ENCODE measurements at places on chromosomes 7 and 10.

DNA sequence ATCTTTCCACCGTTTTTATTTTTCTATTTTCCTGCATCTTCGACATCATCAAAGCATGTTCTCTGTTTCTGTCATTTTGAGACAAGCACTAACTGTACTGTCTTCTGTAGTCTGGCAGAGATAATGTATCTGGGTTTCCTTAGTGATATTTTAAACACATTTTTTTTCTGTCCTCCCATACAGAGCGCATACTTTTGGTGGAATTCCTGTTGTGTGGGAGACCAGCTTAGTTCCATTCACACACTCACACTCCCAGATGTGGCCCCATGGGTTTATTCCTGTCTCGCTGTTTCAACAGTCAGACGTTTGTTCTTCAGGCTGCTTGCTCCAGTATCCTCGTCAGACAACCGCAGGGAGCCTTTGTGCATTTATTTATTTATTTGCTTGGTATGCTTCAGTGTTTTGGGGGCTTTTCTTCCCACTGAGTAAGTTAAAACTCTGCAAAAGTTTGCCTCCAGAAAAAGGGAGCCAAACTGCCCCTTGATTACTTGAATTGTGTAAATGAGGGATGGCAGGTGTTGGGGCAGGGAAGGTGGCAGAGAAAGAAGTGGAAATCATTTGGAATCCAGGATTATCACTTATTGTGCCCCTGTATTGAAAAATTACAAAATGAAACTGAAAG is 456.8 kb upstream of the KLF6 start:
- DNase-seq, result peak; percentile 100

GRCh38 chr7:34365611-34366010 is 292.4 kb upstream of the NPSR1 start:
- no peak for DNase-seq

DNA sequence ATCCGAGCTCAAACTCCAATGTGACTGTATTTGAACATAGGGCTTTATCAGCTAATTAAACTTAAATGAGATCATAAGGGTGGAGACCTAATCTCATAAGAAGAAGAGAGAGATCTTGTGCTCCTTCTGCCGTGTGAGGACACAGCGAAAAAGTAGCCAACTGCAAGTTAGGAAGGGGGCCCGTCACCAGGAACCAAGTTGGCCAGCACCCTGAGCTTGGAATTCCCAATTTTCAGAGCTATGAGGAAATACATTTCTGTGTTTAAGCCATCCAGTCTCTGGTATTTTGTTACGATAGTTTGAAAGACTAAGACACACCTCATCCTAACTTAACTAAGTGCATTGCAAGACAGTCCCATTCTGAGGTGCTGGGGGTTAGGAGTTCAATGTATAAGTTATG is 14.1 kb upstream of the WDR86 start:
- DNase-seq, result peak; percentile 28

DNA sequence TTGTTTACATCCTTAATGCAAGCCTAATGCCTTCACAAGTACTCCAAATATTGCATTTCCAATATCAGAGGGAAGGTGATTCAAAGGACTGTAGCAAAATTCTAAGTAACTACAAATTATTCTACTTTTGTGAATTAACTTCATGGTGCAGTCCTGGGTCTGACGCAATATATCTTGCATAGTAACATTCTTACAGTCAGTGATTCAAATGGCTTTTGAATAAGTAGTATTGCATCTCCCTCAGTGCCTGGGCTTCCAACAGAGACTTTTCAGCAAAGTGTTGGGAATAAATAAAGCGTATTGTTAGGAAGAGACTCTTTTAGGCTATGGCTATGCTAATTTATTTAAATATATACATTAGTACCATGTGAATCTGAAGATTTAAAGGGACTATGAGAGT is 564.7 kb upstream of the COBL start:
- no peak for DNase-seq

DNA sequence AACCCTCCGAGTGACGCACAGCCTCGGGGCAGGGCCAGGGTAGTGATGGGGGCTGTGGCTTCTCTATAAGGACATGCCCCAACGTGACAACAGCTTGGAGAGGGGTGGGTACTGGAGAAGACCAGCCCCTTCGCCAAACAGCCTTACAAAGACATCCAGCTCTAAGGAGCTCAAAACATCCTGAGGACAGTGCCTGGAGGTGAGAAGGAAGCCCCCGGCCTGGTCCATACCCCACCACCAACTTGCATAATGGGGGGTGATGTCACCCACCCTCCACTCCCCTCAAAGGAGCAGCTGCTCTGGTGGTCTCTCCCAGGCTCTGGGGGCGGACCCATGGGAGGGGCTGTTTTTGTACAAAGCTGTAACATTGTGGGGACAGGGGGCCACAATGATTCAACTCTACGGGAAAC is 15.1 kb downstream of the PRSS2 start:
- DNase-seq, result no peak

- DNase-seq, result no peak
Observed at GRCh38 chr10:70051848-70052247, 798 bp upstream of the MACROH2A2 start.

GRCh38 chr10:118914629-118915028 is 114.9 kb upstream of the NANOS1 start:
- DNase-seq, result no peak

- peak; percentile 84 for DNase-seq
Observed at GRCh38 chr10:125060826-125061556, 99.4 kb downstream of the CTBP2 start.

DNA sequence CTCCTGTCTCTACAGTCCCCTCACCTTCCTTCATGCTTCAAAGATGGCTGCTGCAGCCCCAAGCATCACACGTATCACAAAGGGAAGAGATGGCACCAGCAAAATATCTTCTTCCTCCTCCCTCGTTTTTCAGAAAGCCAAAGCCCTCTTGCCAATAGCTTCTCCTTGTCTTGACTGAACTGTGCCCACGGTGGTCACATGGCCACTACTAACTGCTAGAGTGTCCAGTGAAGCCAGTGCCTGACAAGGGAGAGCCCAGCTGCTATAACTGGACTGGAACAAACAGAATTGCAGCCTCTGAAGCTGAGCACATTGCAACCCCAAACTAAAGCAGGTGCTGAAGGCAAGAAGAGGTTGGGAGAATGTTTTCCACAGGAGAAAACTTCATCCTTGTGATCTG is 120.8 kb upstream of the RET start:
- DNase-seq, result no peak

GRCh38 chr10:104872691-104873090 is 231.6 kb downstream of the SORCS3 start:
- no peak for DNase-seq

DNA sequence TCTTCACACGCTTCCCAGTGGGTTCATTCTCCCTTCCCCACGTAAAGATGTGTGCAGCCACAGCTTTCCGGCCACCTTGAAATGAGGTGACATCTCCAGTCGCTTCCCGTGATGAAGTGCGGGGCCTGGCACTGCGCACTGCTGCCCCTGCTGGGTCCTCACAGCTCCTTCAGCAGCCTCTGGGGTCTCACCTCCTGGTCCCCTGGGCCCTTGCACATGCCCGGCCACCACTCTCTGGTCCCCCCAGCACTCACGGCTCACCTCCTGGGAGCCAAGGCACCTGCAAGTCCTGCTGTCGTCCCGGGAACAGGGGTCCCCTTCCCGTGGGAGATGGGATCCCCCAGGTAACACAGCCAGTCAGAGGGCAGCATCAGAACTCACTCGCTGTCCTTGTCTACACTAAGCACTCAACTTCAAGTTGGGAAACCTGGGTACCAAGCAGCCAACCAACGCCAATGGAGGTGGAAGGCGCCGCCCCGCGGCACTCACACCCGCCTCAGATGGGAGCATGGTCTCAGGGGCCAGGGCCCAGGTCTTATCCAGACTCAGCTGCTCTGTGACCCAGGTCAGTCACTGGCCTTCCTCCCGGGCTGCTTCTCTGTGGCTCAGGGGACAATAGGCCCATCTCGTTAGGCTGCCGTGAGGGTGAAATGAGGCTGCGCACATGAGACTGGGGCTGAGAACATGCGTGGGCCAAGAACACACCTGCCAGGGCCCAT is 176.2 kb downstream of the PTPRN2 start:
- no peak for DNase-seq

DNA sequence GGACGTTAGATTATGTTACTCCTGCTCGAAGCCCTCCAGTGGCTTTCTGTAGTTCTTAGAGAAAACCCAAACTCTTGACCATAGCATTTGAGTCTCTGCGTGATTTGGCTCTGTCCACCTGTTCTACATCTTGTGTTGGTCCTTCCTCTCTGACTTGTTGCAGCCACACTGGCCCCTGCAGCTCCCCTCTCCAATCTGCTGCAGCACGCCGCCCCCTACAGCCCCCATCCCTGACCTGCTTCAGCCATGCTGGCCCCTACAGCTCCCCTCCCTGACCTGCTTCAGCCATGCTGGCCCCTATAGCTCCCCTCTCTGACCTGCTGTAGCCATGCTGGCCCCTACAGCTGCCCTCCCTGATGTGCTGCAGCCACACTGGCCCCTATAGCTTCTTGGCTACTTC is 29.2 kb downstream of the TRRAP start:
- no peak for DNase-seq

- no peak for DNase-seq
Observed at GRCh38 chr7:70857793-70858545, 274.0 kb upstream of the GALNT17 start.

- no peak for DNase-seq
Observed at GRCh38 chr7:128918016-128918665, 7.6 kb upstream of the KCP start.

- DNase-seq, result no peak
Observed at GRCh38 chr7:45712057-45712689, 138.0 kb downstream of the ADCY1 start.

DNA sequence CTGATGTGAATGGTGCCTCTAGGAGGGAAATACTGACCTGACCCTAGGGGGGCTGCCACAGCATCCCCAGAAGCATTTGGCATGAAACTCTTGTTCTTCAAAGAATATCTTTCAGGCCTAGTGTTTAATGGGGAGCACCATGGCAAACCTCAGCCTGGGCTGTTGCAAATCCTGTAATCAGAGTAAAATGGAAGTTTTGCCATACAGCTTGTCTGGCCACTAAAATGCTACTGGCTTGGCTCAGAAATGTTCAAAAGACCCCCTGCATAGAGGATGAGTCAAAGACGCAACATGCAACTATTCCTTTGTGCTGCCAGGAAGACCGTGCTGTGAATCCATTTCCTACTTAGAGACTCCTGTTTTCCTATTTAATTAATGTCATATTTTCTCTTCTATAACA is 26.7 kb downstream of the HECW1 start:
- DNase-seq, result peak; percentile 11

GRCh38 chr7:47088329-47089067 is 493.4 kb downstream of the TNS3 start:
- DNase-seq, result peak; percentile 74

DNA sequence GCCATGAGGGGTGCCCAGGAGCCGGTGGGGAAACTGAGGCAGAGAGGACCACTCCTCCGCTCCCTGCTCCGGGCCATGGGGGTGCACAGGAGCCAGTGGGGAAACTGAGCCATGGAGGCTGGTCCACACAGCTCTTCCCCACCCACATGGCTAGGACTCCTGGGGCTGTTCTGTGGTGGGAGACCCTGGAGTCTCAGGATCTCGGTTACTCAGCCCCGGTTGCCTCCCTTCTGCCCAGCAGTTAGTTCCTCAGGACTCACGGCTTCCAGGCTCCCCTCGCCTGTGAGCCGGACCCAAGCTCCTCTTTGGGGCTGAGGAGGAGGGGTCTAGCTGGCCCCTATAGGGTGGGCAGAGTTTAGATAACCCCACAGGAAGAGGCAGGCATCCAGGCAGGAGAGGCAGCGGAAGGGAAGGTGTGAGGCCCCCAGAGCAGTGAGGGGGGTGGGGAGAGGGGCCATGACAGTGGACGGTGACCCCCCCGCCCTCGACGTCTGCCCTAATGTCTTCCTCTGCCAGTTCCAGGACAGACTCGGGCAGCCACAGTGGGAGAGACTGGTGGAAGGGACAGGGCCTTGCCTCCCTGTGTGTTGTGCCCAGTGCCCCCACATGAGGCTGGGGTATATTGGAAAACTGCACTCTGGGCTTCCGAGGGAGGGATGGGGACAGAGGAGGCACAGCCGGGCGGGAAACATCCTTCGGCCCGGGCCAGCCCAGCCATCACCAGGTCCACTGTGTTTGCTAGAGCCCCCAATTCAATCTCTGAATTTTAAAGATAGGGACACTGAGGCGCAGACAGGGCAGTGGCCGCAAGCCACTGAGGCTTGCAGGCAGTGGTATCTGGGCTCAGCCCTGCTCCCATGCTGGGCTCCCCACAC is 4.3 kb downstream of the ELFN1 start:
- no peak for DNase-seq

DNA sequence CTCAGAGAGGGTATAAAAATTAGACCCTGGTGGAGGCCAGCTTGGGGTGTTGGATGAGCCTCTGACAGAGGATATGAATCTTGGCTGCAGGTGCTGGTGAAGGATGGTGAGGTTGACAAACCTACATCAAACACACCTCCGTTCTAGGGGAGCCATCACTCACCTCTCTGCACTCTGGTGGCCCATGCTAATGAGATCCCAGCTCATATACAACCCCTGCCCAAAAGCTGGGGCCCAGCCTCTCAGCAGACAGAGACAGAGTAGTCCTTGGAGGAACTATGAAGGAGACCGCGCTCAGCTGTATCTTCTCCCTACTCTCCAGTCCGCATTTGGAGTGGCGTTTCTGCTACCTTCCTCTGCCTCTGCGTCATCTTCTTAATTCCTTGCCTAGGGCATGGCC is 83.1 kb upstream of the SORCS3 start:
- no peak for DNase-seq

DNA sequence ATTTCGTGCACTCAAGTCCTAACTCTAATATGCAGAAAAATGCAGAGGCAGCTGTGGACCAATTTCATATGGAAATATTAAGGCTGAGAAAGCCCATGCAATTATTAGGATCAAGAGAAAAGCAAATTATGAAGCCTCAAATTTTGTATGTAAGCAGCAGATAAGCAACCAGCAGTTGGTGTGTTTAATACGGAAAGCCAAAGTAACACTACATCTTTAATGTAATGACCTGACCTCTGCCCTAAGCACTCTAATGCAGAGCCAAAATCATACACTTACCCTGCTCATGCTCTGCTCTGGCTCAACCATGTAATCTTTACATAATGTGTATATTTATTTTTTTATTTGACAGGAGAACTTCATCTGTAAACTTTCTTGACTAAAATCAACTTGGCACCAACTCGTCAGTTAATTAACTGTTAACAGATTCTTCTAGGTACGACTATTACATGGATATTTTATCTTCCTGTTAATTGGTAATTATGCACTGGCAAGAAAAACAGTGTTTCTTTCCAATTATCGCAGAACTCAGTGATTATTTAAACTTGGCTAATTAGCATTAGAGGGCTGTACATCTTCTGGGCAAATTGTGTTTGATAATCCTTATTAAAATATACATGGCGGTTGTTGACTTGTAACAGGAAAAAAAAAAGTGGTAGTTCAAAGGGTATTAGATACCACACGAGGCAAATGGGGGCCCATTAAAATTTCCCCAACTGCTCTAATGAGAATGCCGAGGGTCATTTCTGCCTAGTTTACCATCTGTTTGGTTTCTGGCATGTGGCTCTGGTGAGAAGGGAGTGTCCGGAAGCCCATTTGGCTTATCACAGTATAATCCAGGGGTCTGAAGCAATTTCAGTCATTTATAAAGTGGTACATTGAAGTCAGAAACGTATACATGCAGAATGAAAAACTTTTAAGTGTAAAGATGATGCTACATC is 94.5 kb downstream of the RELN start:
- no peak for DNase-seq

Measured in cardiac fibroblast (primary cell).